ENCODE measurements at places on chromosomes 4 and X.

GRCh38 chrX:13266641-13267345 is 53.1 kb downstream of the ATXN3L start:
- no peak for DNase-seq

DNA sequence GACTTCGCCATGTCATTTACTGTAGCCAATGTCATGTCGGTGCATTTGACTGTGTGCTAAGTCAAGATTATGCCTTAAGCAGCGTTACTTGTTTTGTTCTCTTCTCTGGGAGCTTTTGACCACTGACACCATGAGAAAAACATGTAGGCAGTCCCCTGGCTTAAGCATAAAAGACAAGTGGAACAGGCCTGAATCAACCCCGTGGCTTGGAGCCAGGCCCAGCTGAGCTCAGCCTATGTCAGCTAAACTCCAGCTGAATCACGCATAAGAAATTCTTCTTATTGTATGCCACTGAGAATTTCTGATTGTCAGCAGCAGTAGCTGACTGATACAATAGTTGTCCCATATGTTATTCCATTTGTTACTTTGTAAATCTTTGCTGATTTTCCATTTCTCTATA is 261.9 kb downstream of the CBLL2 start:
- no peak for DNase-seq

DNA sequence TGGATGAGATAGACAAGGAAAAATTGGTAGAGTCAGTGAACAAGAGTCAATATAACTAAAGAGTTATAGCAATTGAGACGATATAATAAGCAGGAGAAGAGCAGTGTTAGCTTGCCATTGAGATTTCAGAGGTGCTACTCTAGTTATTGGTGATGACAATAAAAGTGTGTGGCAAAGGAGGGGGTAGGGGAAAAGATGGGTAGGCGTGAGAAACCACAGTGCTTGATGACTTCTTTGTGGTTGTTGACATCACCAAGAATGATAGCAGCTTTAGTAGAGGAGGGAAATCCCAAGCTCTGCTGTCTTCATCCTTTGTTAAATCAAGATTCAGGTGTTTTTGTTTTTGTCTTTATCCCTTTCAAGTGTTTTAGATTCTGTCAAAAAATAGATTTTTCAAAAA is 179.9 kb upstream of the PPP3CA start:
- peak; percentile 16 for DNase-seq

GRCh38 chr4:142079959-142080358 is 443.6 kb downstream of the IL15 start:
- no peak for DNase-seq

- DNase-seq, result no peak
Measured at GRCh38 chrX:41705680-41706374, 17.1 kb downstream of the GPR34 start.

DNA sequence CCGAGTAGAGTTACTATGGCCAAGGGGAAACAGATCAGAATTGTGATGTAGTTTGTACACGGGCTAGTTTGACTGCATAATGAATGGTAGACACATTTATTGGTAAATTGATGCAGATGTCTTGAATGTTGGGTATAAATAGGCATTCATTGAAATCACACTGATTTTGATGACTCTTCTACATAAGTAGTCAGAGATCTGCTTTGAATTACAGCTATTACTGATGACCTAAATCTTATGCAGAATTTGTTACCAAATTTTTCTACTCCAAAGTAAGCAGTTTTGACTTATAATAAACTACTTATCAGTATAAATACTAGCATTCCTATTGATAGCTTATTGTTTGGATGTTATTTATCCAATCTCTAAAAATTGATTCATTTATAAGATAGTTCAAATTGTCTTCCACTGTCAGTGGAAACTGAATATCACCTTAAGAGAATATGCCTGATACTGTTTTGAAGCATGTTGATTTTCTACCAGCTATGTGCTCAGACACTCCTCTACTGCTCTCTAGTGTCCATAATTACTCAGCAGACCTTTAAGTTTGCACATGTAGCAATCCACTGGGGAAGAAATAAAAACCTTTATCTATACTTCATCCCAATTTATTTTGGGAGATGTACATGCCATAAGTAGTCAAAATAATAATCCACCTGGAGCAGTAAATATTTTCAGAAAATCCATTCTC is 120.3 kb downstream of the RASL11B start:
- DNase-seq, result no peak

- DNase-seq, result no peak
Measured at GRCh38 chr4:54620773-54621172, 37.0 kb upstream of the KIT start.

GRCh38 chr4:99593781-99594641 is 19.4 kb downstream of the MTTP start:
- no peak for DNase-seq

GRCh38 chrX:8988446-8988845 is 45.5 kb downstream of the FAM9B start:
- no peak for DNase-seq

DNA sequence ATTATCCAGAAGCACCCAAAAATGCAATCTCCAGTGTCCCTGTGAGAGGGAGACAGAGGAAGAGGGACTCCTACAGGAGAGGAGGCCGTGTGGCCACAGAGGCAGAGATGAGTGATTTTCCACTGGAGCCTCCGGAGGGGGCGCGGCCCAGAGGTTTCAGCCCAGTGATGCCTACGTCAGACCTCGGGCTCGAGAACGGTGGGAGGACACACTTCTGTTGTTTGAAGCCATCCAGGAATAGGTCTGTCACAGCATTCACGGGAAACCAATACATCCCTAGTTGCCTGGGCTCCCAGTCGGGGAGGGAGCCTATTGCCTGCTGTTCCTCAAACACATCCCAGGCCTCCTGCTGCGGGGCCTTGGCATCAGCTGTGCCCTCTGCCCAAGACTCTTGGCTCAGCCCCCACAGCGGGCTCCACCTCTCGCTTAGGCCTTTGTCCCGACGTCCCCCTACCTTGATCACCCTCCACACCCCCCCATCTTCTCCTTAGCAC is 39.2 kb upstream of the HMX1 start:
- no peak for DNase-seq

DNA sequence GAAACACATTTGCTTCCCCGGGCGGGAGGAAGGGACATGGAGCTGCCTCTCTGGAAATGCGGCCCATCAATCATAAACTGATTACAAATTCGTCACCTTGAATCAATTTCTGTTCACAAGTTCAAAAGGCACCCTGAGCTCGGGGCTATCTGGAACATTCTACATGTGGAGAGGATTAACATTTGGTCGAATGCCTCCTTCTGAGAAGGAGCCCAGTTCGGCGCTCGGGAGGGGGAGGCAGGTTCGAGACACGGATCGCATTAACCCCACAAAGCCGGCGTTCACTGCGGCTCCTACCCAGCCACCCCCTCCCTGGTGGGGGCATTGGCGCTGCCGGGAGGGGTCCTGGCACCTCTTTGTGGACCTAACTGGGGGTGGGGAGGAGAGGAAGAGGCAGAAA is 108.0 kb downstream of the CPZ start:
- no peak for DNase-seq

- no peak for DNase-seq
Measured at GRCh38 chrX:121755541-121755940, 708.1 kb downstream of the GLUD2 start.

GRCh38 chr4:24470666-24471485 is 113.5 kb downstream of the DHX15 start:
- no peak for DNase-seq

DNA sequence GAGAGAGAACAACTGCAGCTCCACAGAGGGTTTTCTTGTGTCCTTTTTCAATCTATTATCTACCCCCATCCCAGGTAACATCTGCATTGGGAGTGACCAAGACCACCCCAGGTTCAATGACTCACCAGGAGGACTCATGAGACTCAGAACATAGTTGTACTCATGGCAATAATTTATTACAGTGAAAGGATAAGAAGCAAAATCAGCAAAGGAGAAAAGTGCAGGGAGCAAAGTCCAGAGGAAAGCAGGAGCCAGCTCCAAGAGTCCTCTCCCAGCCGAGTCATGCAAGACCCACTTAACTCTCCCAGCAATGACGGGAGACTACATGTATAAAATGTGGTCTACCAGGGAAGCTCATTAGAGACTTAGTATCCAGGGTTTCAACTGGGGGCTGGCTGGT is 129.5 kb upstream of the RBPJ start:
- DNase-seq, result no peak

DNA sequence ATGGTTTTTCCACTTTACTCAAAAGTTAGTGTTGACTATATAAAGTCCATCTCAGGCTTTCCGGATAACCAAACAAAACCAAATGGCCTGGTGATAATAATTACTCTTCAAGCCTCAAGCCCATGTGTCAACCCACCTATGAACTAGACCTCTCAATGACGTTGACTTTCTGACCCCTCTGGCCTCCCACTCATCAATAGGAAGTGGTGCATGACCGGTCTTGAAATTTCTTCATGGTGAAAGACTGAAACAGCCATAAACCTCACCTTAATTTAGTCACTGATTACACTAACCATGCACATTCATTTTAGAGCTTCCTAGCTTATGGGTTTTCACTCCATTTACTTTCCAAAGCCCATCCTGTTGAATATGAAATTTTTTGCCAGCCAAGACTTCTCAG is 276.0 kb downstream of the KLHL13 start:
- no peak for DNase-seq

DNA sequence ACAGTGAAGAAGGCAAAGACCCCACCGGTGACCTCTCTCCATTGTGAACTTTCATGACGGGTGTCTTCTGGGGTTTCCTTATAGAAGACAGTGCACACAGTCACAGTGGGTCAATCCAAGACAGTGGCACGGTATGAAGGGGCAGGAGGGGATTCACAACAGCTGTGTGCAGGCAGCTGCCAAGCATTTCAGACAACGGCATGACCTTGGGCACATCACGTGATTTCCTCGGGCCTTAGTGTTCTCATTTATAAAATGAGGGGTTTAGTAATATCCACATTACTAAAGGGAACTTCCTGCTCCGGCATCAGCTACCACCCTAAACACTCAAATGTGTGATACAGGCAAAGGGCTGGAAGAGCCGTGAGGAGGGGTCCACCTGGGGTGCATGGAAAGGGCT is 42.9 kb downstream of the RBM47 start:
- no peak for DNase-seq

GRCh38 chr4:88162626-88163025 is 4.2 kb upstream of the ABCG2 start:
- no peak for DNase-seq

- DNase-seq, result no peak
Measured at GRCh38 chr4:87239821-87240220, 19.4 kb upstream of the KLHL8 start.

DNA sequence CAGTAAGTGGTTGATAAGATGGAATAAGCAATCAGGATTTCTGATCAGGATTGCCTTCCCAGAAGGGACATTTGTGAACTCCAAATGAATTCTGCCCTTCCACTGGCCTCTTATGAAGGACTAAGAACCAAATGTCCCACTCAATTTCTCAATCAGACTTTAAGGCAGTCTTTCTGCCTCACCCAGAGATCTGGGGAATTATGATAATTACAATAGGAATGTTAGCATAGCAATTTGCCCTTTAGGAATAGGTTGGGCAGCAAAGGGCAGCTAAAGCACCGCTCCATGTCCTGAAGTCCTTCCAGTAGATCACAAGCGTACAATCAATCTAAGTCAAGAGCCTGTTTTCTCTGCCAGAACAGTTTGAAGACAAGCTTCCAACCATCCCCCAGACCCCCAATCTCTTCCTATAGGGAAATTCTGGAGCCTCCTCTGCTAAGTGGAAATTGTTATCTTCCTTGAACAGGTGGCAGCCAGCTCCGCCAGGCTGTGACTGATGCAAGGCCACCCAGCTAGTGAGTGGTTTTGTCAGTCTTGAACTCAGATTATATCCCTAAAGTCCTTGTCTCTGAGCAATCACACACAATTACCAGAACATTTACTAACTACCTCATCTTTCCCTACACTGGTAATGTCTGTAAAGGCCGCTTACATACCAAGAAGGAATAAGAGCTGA is 18.6 kb downstream of the NKX3-2 start:
- no peak for DNase-seq

DNA sequence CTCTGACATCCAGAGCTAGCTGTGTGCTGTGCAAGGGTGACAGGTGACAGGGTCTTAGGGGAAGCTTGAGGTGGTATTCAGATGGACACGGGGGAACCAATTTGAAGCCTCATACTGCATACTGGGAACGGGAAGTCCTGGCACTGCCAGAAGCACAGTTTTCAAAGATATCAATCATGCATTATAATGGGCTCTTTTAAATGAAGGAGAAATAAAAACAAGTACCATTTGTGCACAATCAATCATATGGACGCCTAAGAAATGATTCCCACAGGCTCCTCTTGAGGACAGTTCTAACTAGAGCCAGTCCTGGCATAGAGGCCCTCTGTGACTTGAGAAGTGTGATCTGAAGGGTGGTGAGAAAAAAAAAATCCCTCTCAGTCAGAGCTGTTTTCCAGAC is 50.9 kb downstream of the TSC22D3 start:
- DNase-seq, result no peak

DNA sequence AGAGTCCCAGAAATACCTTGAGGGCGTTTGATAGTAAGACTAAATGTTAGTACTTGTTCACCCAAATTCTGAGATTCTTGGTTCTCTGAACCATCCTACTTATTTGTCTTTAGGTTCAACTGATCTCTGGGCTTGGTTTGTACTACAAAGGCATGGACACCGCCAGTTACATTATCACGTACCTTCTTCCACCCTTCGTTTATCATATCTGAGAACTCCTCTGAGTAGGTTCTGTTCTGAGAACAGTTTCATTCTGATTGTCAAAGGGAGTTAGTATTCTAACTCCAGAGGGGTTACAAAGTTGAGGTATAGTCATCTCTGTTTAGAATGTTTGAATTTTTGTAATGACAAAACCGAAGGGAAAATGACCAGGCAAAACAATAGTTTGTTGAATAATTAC is 19.3 kb downstream of the ZFX start:
- no peak for DNase-seq
